ENCODE measurements at places on chromosomes 4 and X.

- no peak for DNase-seq
These were observed 72.6 kb downstream of the ANAPC4 start for GRCh38 chr4:25449688-25450087.

DNA sequence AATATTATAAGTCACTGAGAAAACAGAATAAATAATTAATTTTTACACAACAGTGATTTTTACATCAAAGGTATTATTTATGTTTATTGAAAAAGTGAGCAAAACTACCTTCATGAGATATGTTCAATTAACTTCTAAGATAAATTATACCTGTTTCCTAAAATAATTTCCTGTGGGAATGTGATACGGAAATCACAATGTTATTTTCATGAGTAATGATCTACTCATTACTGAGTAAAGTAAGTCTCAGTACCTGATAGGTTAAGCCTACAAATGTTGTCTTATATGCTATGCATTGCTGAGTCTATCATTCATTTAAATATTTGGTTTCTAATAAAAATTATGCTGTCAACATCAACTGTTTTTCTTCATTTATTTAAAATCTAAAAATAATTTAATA, 324.0 kb downstream of the STPG2 start:
- no peak for DNase-seq

DNA sequence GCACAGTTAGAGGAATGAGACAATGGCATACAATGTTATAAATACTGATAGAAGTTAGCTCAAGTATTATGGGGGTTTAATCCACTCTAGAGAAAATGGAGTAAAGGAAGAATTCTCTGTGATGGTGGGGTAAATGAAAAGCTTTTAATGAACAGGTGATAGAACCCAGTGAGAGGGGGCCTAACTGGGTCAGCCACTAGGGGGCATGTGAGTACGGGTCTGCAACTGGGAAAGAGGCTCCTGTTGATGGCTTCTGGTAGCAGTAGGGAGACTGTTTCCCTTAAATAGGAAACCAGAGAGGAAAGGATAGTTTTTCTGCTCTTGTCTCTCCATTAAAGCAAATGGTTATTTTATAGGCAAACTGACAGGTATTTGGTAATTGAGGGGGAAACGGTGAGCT, 132.8 kb upstream of the GPR101 start:
- no peak for DNase-seq

- DNase-seq: no peak
These were observed 208.3 kb downstream of the GABRB1 start for GRCh38 chr4:47239649-47240048.

GRCh38 chr4:5757536-5757935, 46.5 kb downstream of the EVC start:
- DNase-seq: no peak

DNA sequence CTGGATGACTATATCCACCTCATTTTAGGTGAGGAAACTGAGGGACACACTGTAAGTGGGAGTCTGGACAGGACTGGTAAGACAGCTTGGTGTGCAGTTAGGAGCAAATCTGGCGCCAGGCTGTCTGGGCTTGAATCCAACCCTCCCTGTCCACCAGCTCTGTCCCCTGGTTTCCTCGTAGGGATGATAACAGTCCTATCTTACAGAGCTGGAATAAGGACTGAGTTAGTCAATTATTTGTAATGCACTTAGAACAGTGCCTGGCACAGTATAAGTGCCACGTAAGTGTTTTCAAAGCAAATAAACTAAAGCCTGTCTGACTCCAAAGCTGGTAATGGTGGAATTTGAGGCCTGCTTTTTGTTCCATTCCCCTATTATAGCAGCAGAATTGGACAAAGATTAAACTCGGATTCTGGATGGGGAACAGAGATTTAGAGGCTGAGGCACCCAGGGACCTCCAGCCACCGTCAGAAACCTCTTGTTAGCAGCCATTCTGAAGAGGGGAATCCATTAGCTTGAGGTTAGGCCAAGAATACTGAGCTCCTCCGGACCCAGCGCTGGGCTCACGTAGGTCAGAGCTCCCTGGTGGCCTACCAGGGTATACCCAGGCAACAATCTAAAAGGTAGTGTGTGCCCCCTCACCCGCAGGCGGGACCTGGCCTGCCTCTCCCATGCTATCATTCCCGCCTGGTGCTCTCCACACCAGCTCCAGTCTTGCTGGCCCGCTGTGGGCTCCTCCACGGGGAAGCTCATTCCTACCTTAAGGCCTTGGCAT, 102.1 kb downstream of the UCHL1 start:
- DNase-seq: no peak

DNA sequence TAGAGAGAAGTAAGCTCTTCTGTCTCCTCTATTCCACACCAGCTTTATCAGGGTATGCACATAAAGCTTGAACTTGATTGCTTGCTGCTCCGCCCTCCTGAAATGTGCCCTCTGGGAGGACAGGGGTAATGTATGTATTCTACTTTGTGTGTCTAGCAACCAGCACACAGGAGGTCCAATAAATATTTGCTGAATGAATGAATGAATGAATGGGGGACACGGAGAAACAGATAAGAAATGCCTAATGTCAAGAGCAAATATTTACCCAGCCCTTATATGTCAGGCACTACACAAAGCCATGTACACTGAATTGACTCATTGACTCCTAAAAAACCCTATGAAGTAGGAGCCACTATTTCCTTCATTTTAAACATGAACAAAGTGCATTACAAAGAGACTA, 2.3 kb upstream of the MSL3 start:
- no peak for DNase-seq

GRCh38 chrX:133658293-133658911, 243.1 kb upstream of the GPC4 start:
- DNase-seq: no peak

- no peak for DNase-seq
These were observed 142.8 kb upstream of the CT83 start for GRCh38 chrX:116605576-116605975.

DNA sequence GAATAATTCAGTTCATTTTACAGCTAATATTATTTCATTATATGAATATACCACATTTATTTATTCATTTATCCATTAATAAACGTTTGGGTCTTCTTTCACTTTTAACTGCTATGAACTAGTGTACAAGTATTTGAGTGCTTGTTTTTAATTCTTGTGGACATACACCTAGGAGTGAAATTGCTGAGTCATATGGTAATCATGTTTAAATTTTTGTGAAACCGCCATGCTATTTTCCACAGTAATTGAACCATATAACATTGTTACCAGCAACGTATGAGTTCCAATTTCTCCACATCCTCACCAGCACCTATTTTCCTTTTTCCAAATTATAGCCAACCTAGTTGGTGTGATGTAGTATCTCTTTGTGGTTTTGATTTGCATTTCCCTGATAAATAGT, 388.2 kb downstream of the MAGEE1 start:
- no peak for DNase-seq

GRCh38 chr4:113769744-113770143, 8.2 kb upstream of the CAMK2D start:
- DNase-seq: no peak

GRCh38 chr4:38364383-38364963, 299.5 kb upstream of the KLF3 start:
- DNase-seq: no peak

GRCh38 chr4:25092139-25092538, 61.4 kb upstream of the LGI2 start:
- no peak for DNase-seq

DNA sequence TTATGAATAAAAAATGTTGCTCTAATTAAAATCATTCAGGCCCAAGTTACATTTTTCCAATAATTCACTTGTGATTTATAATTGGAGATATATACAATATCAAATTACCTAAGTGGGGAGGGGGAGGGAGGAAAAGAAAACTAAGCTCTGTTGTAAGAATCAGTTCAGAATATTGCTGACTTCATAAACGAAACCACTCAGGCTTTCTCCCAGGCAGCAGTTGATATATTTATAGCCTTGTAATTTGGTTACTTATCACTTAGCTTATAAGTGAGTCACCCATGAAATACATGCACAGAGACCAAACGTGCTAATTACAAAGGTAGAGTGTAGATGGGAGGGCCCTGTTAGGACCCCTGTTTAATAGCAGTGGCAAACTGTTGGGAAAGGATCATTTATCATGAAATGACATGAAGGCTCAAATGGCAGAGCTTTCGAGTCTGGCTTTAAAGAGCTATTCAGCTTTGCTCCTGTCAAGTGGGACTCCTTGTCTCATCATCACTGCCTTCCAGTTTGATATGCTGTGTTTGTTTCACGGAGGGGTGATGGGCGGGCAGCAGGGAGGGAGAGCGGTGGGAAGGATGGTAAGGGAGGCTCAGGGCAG, 105.6 kb upstream of the PGRMC2 start:
- DNase-seq: peak; percentile 78

GRCh38 chr4:17092736-17093437, 194.4 kb upstream of the LDB2 start:
- no peak for DNase-seq

GRCh38 chr4:118318931-118319330, 33.9 kb downstream of the PRSS12 start:
- DNase-seq: no peak

GRCh38 chrX:590693-591404, 39.7 kb upstream of the SHOX start:
- no peak for DNase-seq

DNA sequence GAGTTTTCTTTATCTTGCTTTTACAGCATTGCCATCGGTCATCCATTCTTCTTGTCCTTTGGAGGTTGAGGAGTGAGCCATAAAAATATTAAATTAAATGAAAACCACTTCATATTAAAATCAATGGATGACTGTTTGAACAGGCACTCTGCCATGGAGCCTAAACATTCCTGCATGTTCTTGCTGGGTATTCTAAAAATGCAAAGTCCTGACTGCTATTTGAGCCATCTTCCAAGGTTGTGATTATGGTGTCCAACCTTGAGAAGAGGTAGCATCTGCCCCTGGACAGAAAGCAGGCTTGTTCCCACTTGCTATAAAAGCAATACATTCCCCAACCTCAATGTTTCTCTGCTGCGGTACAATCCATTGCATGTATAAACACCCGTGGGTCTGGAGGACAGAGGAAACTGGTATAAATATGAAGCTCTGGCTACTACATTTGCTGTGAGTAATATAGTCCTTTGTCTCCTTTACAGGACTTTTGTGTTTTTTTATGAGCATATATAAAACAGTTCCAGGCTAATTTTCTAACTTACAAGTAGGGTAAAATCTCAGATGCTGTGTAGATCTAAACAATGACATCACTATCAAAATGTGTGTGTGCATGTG, 70.9 kb upstream of the FAT4 start:
- DNase-seq: peak; percentile 7

GRCh38 chr4:7296661-7297335, 104.5 kb downstream of the SORCS2 start:
- DNase-seq: no peak

DNA sequence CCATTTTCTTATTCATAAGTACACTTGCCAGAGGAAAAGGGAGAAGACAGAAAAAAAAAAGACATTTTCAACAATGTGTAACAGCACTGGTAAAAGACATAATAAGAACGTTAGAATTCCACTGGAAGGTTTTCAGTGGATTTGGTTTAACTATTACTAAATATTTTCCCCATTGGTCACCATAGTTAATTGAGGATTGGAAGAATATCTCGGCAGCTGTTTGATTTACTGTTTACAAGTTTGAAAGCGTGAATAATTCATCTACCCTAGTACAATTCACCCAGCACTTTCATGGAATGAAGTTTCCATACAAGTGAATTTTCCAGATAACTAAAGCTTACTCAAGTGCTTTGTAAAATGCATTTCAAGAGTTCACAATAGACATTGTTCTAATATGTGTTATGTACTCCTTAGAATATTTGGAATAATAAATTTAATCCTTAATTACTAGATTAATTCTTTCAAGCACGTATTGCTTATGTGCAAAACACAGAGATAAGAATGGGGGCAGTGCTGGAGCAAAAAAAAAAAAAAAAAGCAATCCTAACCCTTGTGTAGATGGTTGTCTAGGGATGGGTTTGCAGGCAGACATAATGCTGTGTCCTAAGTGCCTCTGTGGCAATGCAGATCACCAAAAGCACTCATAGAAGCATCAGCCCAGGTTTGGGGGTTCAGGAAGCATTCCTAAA, 57.1 kb downstream of the ENPEP start:
- DNase-seq: no peak

DNA sequence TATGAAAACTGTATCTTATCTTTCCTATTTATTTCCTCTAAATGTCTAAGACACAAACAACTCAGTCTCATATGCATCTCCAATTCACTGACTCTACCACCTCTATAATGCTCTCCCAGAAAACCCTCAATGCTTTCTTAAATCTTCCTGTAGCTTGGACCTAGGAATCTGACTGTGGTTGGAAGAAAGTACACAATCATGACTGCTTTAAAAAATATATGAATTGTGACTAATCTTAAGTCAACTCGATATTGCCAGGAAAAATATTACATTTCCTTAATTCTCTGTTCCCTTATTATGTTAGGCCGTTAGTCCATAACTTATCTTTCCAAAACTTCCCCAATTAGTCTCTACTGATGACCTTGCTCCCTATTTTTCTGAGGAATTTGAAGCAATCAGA, 87.0 kb downstream of the SPCS3 start:
- DNase-seq: no peak

DNA sequence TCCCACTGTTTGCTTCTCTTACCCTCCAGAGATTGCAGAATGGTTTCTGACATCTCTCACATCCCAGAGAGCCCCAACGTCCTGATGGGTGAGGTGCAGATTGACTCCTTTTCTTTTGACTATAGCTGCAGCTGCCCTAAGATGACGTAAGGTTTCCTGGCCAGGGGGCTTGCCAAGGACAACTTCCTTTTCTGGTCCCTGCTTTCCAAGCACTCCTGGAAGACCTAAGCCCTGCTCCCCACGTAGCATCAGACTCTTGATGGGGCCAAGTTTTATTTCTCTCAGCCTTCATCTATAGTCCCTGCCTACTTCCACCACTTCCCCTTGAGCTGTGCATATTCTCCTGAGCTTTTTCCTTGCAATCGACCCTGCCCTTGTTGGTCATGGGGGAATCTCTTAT, 497.7 kb downstream of the IDS start:
- DNase-seq: no peak

- DNase-seq: no peak
These were observed 26.6 kb downstream of the PCDH7 start for GRCh38 chr4:30746735-30747134.

DNA sequence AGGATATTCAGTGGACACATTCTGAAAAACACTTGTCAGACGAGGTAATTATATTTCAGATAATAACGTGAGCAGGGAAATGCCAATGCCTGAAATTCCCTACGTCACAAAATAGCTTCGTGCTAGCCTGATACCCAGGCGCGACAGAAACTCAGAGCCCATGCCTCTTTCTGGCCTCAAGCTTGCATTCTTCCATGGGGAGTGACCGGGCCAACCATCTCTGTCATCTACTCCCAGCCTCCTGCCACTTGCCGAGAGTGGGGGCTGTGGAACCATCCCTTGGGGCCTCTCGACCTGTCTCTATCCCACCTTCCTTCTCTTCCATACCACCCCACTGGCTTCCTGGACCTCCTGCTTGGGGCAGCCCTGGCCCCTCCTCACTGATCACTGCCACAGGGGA, 34.5 kb upstream of the CDKN2AIP start:
- DNase-seq: no peak

All from amniotic epithelial cell (primary cell).